H1 (cell line): ENCODE measurements at places on chromosomes 4 and X.

- DNase-seq: no peak
Observed at GRCh38 chrX:115268421-115268820, 21.1 kb upstream of the LUZP4 start.

DNA sequence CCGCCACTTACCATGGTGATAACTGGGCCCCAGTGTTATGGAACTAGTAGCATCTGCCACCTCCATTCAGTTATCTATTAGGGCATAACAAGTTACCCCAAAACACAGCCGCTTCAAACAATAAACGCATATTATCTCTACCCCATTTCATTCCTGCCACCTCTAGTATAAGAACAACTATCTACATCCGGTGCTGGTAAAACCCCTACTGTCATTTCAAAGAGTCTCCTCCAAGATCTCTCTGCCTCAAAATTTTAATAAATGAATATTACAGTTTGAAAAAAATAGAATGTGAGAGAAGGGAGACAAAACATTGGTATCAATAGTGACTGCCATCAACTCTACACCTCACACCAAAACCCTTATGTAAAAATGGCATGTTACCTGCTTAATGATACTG is 35.5 kb upstream of the RBPJ start:
- DNase-seq: no peak

DNA sequence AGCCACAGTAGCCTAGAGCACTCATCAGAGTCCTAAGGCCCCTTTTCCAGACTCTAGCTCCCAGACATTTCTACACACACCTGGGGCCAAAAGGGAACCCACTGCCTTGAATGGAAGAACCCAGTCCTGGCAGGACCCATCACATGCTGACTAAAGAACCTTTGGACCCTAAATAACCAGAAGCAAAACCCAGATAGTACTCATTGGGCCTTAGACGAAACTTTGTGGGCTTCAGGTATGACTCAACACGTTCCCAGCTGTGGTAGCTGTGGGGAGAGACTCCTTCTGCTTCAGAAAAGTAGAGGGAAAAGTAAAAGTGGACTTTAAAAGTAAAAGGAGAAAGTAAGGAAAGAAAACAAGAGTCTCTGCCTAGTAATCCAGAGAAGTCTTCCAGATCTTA is 311.5 kb downstream of the OPHN1 start:
- DNase-seq: no peak

- DNase-seq: no peak
Observed at GRCh38 chr4:158767451-158767850, 1.4 kb upstream of the FNIP2 start.

DNA sequence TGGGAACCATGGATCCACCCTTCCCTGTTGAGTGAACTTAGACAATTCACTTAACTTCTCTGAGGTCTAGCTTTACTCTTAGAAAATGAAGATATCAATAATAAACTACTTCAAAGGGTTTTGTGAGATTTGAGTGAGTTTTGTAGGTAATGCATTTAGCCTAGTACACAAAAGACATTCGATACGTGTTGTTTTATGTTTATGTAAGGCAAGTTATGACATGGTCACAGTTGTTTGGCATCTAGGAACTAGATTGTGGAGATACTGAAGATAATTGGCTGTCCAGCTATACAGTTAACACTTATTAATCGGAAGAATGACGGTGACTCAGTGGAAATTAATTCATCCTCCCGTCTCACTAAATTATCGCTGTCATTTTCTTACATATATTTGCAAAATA is 1781.1 kb upstream of the TENM3 start:
- no peak for DNase-seq

GRCh38 chrX:43940816-43941474 is 32.2 kb downstream of the NDP start:
- DNase-seq: no peak

- no peak for DNase-seq
Observed at GRCh38 chr4:151865744-151866591, 105.2 kb upstream of the GATB start.

GRCh38 chrX:11461201-11462001 is 168.2 kb downstream of the AMELX start:
- DNase-seq: no peak

DNA sequence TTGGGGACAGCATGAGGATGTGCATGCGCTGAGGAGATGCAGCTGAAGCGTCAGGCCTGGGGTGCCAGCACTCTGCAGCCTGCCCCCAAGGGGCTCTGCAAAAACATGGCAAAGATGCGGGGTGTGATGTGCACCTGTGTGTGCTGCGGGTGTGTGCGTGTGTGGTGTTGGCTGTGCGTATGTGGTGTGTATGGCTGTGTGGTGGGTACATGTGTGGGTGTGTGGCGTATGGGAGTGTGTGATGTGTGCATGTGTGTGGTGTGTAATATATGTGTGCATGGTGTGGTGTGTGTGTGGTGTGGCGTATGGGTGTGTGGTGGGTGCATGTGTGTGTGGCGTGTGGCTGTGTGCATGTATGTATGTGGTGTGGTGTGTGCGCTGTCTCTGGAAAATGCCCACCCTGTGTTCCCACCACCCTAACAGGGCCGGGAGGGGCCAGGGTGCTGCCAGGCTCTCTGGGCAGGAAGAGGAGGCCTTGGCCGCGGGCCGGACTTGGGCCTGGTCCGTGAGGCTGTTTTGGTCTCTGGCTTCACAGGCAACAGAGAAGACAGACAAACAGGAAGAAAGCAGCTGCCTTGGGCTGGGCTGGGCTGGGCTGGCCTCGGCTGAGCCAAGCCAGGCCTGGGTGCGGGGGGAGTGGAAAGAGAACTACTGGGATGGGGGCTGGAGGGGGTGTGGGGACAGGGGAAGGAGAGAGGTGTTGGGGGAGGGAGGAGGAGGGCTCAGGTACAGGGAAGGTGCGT is 1.1 kb upstream of the AVPR2 start:
- DNase-seq: no peak

DNA sequence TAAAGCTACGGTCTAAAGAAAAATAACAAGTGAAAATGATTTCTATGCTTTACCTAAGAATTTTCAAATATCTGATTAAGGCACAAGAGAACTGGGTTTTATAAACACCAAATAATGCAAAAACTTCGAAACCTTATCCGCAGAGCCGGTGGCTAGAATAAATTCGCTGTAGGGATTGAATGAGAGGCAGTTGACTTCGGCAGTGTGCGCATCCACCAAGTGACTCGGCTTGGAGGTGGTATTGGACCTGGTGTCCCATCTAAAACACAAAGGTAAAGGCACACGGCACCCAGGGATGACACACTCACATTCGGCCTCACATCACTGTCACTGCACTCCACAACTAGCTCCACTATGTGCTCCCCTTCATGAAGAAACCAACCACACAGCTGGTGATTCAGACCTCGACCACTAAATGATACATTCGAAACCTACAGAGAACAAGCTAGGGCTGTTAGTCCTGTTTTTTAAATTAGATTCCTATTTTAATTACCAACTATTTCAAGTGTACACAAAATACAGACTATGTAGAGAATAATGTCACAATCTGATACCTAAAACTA is 17.5 kb downstream of the RBBP7 start:
- DNase-seq: no peak

GRCh38 chrX:38028300-38028699 is 21.9 kb downstream of the SYTL5 start:
- no peak for DNase-seq

DNA sequence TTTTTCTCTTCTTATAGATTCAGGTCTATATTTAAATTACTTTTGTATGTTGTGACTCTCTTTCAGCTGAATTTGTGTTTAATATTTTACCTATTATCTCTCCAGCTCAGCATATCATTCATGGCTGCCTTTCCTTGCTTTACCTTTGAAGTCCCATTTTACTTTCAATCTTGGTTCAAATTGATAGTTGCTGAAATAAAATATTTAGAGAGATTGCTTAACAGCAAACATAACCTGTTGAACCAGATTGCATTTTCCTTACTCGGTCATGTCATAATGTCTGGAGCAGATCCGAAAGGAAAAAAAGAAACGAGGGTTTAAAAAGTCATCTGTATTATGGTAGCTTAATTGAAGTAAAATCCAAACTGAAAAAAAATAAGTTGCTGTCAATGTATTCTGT is 94.1 kb downstream of the IL1RAPL2 start:
- DNase-seq: no peak

DNA sequence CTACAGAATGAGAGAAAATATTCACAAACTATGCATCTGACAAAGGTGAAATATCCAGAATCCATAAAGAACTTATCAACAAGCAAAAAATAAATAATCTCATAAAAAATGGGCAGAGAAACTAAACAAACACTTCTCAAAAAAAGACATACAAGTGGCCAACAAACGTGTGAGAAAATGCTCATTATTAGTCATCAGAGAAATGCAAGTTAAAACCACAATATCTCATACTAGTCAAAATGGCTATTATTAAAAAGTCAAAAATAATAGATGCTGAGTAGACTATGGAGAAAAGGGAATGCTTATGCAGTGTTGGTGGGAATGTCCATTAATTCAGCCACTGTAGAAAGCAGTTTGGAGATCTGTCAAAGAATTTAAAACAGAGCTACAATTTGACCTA is 533.3 kb downstream of the TMA16 start:
- no peak for DNase-seq

DNA sequence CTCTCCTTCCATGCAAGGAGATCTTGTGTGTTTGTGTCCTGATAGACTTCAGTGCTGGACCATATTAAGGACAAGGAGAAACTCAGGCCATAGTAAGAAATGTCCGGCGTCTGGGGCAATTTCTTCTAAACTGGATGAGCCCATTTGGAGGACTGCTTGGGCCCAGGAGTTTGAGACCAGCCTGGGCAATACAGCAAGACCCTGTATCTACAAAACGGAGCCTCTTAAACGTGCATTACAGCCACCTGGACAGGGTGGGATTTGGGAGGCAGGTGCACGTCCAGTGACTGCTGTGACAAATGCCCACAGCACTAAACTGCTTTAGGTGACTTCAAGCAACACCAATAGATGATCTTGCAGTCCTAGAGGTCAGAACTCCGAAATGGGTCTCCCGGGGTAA is 311.9 kb downstream of the DHRSX start:
- no peak for DNase-seq

DNA sequence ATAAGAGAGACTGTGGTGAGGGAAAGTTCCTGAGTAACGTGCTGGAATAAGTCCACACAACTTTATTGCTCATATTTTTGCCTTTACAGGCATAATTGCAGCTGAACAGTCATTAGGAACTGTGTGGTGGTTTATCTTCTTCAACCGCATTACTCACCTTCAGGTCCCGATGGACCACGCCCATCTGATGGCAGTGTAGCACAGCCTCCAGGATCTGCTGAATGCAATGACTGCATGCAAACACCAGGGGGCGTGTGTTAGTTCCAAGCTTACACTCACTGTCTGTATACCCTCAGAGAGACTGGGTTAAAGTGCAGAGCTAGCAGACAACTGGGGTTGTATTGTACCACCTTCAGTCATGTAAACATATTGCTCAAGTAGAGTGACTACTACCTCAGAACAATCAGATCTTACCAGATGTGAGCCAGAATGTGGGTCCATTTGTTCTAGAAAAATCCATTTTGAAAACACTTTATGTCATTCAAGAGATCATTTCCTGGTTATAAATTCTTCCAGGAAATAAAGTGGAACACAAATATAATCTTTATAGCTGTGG is 214.0 kb downstream of the CAMK2D start:
- DNase-seq: peak; percentile 75

GRCh38 chr4:116839826-116840225 is 245.6 kb downstream of the TRAM1L1 start:
- DNase-seq: no peak

DNA sequence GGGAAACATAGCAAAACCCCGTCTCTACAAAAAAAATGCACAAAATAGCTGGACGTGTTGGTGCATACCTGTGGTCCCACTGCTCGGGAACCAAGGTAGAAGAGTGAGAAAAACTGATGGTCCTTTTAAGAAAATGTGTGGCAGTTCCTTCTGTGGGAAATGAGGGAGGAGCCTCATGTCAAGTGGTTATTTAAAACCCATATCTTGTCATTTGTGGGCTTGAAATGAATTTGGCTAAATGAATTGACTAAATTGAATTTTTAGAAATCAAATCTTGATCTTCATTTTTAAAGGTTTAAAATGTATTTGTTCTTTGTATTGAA is 16.2 kb upstream of the LAMP2 start:
- no peak for DNase-seq

GRCh38 chr4:82489076-82489475 is 58.7 kb downstream of the ENOPH1 start:
- no peak for DNase-seq

- no peak for DNase-seq
Observed at GRCh38 chr4:55345054-55345453, 988 bp upstream of the SRD5A3 start.

DNA sequence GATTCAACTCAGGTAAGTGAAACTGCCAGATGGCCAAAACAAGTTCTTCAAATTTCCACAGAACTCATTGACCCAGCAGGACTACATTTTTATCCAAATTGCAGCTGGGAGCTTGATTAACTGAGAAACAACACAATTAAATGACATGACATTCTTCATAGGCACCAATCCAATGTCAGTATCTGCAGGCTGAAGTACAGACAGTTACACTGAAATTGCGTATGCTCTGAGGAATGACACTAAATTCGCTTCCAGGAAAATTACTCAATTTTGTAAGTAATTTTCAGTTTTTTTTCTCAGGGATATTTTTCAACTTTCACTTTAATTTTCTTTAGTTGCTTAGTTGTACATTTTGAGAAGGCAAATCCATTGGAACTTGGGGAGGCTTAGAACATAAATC is 4.5 kb downstream of the C1GALT1C1 start:
- no peak for DNase-seq

DNA sequence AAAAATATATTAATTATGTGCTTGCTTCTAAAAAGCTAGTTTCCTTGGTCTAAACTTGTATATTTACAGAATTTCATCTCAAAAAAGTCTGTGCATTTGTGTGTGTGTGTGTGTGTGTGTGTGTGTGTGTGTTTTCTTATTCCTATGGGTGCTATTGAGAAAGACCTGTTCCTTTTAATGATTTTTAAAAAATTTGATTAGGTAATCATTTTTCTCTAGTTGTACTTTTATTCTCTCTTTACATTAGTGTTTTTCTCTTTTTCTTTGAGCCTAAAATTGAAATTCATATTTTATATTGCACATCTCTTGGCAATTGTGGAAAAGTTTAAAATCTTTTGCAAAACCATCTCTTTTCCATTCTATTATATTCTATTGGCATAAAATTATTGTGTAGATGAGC is 690.4 kb upstream of the NDST4 start:
- no peak for DNase-seq

- DNase-seq: no peak
Observed at GRCh38 chr4:187711586-187711985, 284.0 kb upstream of the ZFP42 start.

- no peak for DNase-seq
Observed at GRCh38 chr4:93960916-93961315, 132.4 kb downstream of the ATOH1 start.

GRCh38 chr4:182880387-182881356 is 36.5 kb downstream of the DCTD start:
- DNase-seq: no peak

DNA sequence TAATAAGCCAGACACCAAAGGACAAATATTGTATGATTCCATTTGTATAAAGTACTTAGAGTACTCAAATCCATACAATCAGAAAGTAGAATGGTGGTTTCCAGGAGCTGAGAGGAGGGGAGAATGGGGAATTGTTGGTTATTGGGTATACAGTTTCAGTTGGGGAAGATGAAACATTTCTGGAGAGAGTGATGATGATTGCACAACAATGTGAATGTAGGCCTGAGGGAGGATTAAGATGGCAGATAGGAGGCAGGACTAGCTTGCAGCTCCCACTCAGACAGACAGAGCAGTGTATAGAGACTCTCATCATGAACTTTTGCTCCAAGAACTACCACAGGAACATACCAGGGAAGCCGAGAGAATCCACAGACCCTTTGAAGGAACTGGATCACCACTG is 75.7 kb upstream of the PAK3 start:
- DNase-seq: no peak

GRCh38 chrX:65600106-65600505 is 65.5 kb upstream of the LAS1L start:
- DNase-seq: no peak
